Renal pelvis (tissue), 12 donors: ENCODE measurements at places on chromosomes 3 and 15. TPM values are rescaled to one million over a fixed set of nuclear protein-coding genes. Genes with fewer than 3 reads are reported as not detected.

DNA sequence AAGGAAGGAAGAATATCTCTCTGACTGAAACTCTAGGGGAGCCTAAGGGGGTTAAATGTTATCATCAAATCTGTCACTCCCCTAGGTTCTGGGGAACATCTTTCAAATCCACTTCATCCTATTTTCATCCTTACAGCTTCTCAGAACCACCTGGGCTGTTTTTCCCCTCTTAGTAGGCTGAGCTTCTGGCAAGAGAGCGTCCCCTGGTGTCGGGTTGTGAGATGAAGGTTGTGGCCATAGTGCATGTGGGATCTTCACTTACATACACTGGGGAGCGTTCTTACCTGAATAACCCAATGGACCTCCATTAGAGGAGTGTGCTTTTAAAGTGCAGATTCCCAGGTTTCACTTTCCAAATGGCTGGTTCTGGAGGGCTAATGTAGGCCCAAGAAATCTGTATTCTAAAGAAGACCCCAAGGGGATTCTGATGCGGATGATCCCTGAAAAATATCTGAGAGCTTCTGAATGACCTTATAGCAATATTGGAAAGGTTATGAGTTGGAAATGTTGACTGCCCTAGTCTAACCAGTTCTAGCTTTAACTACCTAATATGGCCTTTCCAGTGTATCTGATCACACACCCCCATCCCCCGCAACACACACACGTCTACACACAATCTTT is 663.7 kb downstream of the AGBL1 start:
- DNase-seq = peak; percentile 20

GRCh38 chr15:80459380-80459779 is 55.2 kb downstream of the ARNT2 start:
- DNase-seq = no peak

GRCh38 chr15:55789066-55789660 is 46.2 kb upstream of the PRTG start:
- DNase-seq = no peak

- DNase-seq = no peak
These were observed 228.8 kb upstream of the PEX5L start for GRCh38 chr3:180265551-180265950.

- DNase-seq = no peak
These were observed 79.1 kb downstream of the VGLL4 start for GRCh38 chr3:11564577-11565001.

Gene SH2D7
- polyA plus RNA-seq = 0.83 TPM

DNA sequence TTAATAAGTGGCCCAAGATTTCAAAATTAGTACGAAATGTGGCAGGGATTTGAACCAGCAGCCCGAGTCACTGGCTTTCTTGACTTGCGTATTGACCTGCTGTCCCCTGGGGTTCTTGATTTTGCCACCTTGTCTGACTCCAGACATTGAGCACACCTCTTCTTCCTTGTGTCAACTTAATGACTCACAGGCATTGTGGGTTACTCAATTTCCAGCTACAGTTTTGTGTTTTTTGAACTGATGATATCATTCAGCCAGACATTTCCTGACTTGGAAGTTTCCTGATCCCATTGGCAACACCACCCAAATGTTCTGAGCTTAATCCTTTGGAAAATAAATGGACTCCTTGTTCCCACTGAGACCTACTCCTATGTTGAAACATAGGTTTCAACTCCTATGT is 64.2 kb downstream of the MOBP start:
- DNase-seq = no peak

Gene CSPG4
- 11.0 TPM for polyA plus RNA-seq

DNA sequence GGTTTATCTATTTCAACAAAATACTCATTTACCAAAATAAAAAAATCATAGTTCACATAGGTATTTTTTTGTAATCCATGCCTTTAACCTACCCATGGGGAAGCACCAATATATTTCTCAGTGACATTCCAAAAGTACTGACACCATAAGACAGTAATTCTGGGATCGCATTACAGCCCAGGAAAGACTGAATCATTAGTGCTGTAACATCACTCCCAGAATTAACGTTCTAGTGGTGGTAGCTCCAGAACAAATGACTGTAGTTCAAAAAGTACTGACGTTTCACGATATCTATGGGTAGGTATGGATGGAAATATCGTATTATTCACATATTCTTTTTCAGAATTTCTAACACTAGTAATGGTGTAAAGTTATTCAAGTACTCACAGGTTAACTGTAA is 54.3 kb upstream of the NEK10 start:
- DNase-seq = peak; percentile 7

DNA sequence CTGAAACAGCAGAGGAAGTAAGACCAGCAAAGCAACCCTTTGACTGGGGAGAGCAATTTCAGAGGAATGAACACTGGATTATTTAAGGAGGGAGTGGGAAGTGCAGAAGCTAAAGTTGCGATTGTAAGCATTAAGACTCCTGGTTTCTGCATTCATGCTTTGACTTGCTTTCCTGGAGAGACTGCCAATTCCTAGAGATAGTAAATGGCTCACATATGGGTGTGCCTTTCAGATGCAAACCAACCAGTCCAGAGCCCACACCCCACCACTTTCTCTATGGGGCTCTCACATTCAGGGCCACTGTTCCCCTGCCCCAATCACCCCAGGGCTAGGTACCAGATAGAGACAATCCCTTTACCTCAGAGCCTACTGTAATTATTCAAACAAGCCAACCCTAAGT is 200.9 kb upstream of the EIF1B start:
- DNase-seq = no peak

GRCh38 chr15:36603987-36604386 is 24.6 kb downstream of the CDIN1 start:
- DNase-seq = no peak

DNA sequence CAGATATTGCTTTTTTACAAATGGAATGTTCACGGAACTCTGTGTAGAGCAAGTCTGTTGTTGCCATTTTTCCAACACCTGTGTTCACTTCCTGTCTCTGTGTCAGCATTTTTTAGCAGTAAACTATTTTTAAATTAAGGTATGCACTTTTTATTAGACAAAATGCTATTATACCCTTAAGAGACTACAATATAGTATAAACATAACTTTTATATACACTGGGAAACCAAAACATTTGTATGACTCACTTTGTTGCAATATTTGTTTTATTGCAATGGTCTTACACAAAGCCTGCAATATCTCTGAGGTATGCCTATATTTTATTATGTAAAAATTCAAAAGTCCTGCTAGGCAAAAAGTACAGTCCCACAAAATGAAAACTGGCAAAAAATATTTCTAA is 39.8 kb upstream of the FGF7 start:
- no peak for DNase-seq

- no peak for DNase-seq
These were observed 12.1 kb upstream of the CNBP start for GRCh38 chr3:129195731-129196256.

DNA sequence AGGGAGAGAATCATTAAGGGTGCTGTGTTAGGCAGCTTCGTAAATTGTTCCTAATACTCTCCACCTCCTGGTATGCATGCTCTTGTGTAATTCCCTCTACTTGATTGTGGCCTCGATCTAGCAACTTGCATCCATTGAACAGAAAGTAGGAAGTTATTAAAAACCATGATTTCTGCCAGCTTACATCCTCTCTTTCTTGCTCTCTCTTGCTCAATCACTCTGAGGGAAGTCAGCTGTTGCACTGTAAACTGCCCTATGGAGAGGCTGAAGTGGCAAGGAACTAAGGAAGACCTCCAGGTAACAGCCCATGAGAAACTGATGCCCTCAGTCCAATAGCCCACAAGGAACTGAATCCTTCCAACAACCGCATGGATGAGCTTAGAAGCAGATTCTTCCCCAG is 92.6 kb downstream of the ERC2 start:
- DNase-seq = no peak

- DNase-seq = no peak
These were observed 420.5 kb upstream of the NAALADL2 start for GRCh38 chr3:174438501-174439145.

DNA sequence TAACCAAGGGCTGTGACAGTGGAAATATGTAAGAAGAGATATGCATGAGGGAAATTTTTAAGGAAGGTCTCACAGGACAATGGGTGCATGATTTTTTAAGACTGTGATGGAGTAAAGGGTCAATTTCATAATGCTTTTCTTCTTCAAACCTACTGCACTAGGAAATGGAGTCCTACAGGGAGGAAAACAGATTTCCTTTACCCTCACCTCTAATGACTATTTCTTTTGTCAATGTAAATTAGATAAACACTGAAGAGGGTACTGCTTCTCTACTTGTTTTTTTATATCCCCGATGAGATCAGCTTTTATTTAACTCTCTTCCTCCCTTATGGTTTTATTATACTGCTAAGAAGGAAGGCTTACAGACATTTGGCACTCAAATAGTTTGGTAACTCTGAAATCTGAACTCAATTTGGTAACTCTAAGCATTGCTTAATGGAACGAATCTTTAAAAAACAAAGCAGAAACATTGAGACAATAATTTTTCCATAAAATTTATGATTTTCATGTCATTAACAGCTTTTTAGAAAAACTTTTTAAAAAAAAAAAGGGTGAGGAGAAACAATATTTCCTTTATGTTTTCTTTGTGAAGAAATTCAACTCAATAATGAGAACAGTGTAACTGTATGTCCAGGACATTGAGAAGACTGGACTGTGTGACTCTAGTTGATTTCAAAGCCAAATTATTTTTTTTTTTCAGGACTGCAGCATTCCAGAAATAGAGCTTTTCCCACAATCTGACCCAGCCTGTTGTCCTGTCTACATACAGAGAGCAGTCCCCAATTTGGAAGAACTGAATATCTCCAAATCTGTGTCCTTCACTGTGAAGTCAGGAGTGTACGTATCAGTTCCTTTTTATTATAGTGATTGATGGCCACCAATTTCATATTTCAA is 64.4 kb downstream of the CRYBG3 start:
- DNase-seq = no peak

DNA sequence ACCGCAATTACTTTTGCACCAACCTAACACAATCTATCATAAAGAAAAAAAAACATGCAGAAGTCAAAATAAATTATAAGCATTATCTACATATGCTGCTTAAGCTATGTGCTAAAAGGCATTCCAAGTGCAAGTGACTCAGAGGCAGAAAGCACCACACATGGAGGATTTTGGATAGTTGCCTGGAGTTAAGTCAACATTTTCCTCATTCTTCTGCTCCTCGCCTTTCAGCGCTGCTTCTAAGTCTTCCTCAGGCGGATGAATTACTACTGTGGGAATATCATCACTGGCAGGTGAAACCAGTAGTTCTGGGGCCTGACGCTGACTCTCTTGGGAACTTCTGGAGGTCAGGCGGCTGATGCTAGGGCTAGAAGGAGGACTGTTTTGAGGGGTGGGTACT is 53.1 kb downstream of the SLC4A7 start:
- peak; percentile 64 for DNase-seq

Gene PLA2G4E
- polyA plus RNA-seq = not detected

GRCh38 chr3:160401291-160402095 is 2.0 kb downstream of the SMC4 start:
- DNase-seq = no peak
